Chondrocyte (in vitro differentiated cells): ENCODE measurements at places on chromosomes 16 and 17. TPM values are rescaled to one million over a fixed set of nuclear protein-coding genes. Genes with fewer than 3 reads are reported as not detected.

TNFRSF17 gene
- total RNA-seq = not detected in 3 replicates

FAM83G gene
- total RNA-seq = 3.4 to 9.4 TPM (median 8.2 TPM) in 3 replicates

ADCY7 gene
- 8.8 to 11.8 TPM (median 9.1 TPM) in 3 replicates for total RNA-seq

KIF2B gene
- total RNA-seq = not detected in 3 replicates

ST6GALNAC2 gene
- total RNA-seq = 1.5 to 3.0 TPM (median 2.8 TPM) in 3 replicates

GRCh38 chr17:16269658-16270057 lies 52.6 kb downstream of the PIGL start:
- DNase-seq = no peak

DNA sequence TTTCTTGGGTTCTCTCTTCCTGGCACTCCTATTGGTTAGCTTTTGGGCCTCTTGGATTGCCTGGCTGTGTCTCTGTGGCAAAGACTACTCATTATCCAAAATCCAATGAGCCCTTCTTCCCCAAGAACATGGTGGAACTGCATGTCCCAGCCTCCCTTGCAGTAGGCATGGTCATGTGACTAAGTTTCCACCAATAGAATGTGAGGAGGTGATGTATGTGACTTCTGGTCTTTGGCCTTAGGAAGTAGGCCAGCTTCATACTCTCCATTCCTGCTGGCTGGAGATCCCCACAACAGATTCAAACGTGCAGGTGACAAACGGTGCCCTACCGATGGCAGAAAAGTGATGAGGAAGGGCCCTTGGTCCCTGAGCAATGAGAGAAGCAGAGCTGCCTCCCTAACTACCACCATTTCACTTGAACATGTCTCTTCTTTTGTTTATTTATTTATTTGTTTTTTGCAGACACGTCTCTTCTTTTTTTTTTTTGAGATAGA lies 17.3 kb upstream of the SPN start:
- no peak for DNase-seq

DNA sequence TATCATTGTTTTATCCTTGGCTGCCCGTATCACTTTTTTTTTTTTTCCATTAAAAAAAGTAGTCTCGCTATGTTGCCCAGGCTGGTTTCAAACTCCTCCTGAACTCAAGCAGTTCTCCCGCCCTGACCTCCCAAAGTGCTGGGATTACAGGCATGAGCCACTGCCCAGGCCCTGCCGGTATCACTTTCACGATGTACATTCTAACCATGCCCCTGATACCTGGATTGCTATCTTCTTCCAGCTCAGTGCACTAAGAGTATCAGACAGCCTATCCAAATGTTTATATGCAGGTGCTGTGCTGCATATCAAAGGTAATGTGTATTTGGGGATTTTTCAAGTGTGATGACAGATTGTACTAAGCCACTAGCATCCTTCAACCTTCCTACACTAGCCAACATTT lies 14.2 kb downstream of the MOSMO start:
- DNase-seq = no peak
